Midbrain (tissue), 1 donor: ENCODE measurements at places on chromosomes 3 and 15.
A peak's percentile ranks its signal among the peaks of the same experiment; 100 is the strongest.

- DNase-seq: peak; percentile 68
Measured at GRCh38 chr3:71022551-71023335, 560.8 kb downstream of the FOXP1 start.

DNA sequence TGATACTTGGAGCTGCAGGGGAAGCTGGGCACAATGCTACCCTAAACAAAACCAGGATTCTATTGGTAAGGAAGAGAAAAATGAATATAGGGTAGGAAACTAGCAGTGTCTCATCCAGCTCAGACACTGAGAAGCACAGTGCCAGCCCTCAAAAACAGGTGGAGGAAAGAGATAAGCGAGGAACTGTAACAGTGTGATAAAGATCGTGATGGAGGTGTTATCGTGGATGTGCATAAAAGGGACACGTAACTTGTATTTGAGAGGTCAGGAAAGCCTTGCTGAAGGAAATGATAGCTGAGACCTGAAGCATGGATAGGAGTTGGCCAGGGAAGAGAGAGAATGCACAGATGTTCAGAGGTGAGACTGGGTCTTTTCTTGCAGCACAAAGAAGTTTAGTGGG lies 27.4 kb downstream of the MIX23 start:
- no peak for DNase-seq

- DNase-seq: no peak
Measured at GRCh38 chr3:10119376-10119775, 3.9 kb downstream of the BRK1 start.

DNA sequence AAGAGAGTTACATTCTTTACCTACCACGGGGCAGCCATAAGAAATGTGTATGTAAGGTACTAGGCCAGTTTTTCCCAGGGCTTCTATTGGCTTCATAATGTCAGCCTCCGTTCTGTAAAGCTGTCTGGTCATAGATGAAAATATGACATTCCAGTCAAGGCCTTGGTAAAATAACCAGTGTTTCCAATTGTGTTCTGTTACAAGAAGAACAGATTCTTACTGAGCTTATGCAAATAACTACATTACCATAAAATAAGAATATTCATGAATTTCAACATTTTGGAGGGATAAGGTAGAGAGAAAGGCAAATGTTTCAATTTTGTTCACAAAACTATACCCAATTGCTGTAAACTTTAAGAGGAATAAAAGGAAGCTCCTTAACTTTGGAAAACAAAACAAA lies 315.5 kb downstream of the THSD4 start:
- DNase-seq: no peak

GRCh38 chr15:38459480-38459879 lies 5.6 kb downstream of the FAM98B start:
- DNase-seq: no peak

- no peak for DNase-seq
Measured at GRCh38 chr15:40046721-40047414, 7.9 kb upstream of the SRP14 start.

GRCh38 chr3:164832216-164832615 lies 246.1 kb downstream of the SI start:
- no peak for DNase-seq

DNA sequence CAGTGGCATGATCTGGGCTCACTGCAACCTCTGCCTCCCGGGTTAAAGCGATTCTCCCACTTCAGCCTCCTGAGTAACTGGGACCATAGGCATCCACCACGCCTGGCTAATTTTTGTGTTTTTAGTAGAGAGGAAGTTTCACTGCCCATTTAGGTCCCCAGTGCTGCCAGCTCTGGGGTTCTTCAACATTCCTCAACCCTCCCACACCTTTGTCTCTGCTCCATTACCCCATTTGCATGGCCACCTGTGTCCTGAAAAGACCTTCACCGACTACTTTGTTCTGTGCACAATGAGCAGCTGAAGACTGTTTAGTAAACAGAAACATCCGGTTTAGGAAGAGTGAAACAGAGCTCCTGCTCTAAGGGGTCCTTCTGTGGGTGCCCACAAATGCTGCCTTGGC lies 92.0 kb downstream of the FAM43A start:
- DNase-seq: no peak

DNA sequence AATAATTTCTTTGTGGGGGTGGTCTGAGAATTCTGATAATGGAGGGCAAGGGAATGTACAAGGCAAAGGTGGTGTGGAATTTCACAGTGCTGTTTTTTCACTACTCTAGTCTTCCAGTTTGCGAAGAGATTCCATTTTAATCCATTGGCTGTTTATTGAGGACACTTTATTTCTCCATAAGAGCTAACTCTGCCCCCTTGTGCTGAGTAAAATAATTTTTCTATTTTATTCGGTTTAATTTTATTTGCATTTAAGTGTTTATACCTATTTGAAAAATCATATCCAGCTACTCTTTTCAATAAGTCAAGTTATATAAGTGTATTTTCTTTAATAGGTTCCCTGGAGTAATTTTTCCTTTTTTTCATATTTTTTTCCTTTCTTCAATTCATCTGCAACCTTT lies 840.1 kb downstream of the TUSC7 start:
- DNase-seq: peak; percentile 14

DNA sequence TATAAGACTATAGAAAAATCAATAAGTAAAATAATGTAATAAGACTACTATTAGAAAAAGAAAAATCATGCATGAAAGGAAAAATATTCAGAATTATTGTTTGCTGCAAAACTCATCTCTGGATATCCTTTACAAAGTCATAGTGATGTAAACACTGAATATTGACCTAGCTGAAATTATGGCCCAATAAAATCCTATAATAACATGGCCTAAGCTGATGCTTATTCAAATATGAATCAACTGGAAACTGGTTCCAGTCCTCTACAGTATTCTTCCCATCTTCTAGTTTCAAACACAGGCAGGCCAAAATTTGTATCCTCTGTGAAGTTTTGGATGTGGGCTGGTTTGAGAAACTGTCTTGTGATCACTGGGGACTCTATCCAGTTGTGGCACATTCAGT lies 134.5 kb downstream of the CNTN3 start:
- DNase-seq: no peak

GRCh38 chr3:167241048-167241845 lies 138.8 kb downstream of the ZBBX start:
- DNase-seq: no peak

- DNase-seq: no peak
Measured at GRCh38 chr3:18740631-18741583, 315.8 kb upstream of the SATB1 start.

DNA sequence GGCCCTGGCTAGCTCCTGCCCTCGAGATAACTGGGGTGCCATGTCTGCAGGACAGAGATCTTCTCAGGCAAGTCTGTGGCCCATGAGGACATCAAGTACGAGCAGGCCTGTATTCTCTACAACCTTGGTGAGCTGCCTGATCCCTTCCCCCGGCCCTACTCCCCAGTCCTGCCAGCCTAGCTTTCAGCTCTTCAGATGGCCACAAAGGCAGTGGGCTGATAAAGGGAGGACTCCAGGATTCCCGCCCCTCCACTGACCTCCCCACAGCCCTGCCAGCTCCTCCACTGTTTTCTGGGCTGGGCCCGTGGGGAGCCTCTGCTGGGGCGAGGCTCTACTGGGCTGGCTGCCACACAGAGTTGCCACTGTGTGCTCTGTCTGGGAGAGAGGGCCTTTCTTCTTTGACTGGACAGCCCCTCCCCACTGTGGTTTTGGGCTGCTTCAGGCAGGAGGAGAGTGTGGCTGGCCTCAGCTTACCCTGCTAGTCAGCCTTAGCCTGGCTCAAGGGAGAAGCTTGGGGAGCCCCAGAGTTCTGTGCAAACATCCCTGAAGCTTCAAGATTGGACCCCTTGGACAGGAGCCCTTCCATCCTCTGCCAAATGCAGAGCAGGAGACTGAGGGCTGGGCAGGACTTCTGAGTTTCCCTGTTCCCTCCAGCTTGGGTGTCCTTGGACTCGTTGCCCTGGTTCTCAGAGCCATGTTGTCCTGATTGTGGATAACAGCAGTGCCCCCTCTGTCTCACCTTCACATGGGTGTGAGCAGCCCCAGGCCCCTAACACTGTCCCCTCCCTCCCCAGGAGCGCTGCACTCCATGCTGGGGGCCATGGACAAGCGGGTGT lies 24.4 kb downstream of the PTPN23 start:
- peak; percentile 78 for DNase-seq
